Caki2 (cell line): ENCODE measurements at places on chromosomes 5 and 9.

GRCh38 chr9:107639426-107639825 is 149.9 kb upstream of the KLF4 start:
- DNase-seq = no peak

GRCh38 chr5:9042241-9042640 is 503.6 kb downstream of the SEMA5A start:
- no peak for DNase-seq

DNA sequence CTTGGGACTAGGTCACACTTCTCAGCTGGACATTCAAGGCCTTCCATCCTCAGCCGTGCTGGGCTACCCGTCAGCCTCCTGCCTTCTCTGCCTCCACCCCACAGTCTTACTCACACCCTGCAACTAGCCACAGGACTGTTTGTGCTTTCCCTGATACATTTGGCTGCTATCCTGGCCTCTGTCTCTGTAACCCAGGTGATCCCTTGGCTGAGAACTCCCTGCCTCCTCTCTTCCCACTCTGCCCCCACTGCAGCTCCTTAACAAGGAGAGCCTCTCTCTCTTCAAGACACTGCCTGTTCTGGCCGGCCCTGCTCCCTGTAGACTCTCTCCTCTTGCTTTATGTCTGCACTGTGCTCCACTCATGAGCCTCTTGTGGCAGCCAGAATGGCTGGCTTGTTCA is 120.6 kb downstream of the MSX2 start:
- DNase-seq = no peak

- DNase-seq = no peak
Observed at GRCh38 chr5:35672995-35673394, 55.3 kb downstream of the SPEF2 start.

DNA sequence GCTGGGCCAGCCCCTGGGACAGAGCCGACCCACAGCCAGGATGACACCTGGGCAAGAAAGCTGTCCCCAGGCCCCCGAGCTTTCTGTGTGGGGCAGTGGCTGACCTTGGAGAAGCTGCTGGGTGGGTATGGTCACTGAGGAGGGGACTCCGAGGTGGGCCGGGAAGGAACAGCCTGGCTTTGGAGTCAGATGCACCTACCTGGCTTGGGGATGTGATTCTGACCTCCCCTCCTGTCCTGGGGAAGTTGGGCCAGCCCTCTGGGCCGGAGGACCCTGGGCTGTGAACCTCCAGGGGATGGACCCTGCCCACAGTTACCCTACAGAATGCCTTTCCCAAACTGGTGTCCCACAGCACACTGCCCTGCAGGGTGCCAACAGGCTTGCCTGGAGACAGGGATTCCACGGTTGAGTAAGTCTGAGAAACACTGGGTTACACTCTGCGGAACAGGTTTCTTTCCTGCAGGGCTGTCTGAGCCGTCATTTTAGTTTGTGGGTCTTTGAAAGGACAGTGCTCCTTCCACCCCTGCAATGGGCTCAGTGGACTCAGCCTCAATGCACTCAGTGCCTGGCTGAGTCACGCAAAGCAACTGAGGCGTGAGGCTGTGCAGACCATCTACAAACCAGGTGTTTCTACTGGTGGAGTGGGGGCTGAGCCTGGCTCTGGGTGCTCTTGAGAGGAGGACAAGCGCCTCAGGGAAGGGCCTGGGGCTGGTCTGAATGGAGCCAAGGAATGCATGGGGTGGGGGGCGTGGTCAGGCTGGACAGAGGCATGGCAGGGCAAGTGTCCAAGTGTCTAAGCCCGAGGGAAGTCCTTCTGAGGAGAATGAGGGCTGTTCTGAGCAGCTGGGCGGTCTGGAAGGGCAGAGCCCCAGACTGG is 41.3 kb upstream of the PHYKPL start:
- DNase-seq = no peak

DNA sequence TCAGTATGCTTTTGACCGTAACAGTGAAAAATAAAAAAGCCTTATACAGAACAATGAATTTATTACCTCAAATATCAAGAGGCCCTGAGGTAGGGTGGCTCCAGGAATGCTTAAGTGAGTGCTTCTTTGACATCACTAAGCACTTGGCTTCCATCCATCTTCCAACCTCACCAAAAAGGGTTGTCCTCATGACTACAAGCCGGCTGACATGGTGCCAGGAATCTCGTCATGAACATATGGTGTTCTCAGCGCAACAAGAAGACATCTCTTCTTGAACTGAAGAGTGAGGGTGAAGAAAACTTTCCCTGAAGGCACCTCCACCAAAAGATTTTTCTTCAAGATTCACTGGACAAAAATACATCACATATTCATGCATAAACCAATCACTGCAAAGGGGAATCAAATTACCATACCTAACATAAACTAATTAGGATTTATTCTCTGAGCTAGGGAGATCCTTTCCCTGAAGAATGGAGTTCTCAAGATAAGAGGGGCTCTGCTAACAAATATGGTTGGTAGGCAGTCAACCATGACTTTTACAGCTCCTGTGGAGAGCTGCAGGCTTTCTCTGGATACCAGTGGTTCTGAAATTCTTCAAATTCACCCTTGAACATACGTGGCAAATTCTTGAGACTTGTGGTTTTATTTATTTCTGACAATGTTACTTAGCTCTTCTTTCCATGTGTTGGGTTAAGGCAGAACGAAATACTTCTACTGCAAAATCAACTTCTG is 49.5 kb downstream of the AGXT2 start:
- no peak for DNase-seq

GRCh38 chr5:116561658-116562057 is 13.0 kb downstream of the SEMA6A start:
- DNase-seq = no peak

GRCh38 chr5:158117467-158118160 is 258.7 kb upstream of the CLINT1 start:
- DNase-seq = no peak

DNA sequence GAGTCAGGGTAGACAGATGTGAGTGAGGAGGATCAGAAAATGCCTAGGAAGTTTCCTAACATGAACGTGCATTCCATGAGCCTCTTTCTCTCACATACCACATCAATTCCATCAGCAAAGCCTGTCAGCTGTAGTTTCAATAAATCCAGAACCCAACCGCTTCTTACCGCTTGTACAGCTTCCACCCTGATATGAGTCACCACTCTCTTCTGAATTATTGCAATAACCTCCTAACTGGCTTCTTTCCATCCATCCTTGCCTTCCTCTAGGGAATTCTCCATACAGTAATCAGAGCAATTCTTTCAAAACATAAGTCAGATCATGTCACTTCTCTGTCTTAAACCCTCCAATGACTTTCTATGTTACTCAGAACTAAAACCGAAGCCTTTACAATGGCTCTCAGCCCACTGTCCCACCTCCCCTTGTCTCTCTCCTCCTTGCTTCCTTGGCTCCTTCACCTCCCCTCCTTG is 8.1 kb upstream of the RAD23B start:
- DNase-seq = peak; percentile 38

DNA sequence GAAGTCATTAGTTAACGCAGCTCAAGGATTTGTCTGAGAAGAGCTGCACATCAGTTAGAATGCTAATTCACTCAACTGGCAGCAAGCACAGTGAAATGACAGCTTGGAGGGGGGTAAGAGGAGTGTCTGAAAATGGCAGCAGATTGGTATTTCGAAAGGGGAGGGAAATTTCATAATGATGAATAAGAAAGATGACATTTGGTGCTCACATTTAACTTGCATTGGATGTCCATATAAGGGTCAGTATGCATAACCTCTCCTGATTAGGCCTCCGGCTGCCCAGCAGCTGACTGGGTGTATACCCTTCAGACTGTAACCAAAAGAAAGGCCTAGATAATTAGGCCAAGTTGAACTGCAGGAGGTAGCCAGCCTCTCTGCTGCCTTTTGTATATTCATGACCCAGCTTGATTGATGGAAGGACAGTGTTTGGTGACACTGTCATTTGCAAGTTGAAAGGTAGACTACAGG is 131.0 kb downstream of the PBX3 start:
- no peak for DNase-seq

DNA sequence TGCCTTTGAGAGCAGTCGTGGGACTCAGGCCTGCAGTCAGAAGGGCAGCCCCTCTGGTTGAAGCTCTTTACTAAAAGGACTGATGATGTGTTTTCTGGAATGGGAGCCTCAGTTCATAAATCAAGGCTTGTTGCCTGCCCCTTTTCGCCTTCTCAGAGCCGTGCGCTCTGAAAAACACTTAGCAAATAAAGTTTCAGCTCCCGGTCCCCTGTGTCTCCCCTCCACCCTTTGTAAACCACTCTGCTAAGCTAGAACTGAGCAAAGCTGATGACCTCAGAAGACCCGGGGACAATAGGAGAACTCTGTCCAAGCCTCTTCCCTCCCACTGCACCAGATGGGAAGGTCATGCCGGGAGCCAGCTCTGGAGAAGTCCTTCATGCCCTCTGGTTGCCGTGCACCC is 39.3 kb upstream of the ADRA1B start:
- DNase-seq = no peak

DNA sequence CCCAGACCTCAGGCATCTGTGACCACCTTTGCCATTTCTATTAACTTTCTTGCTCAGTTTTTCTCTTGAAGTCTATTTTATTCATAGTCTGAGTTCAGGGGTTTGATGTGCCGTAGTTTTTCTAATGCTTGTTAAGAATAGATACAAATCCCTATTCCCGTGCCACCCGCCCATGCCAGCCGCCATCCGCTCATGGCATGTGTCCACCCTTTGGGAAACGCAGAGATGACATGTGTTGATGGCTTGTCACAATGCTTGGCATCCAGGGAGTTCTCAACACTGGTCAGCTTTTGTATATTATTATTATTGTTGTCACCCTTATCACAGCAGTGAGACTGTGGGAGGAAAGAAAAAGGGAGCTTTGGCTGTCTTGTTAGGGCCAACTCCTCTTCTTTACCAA is 17.3 kb upstream of the ANGPTL2 start:
- no peak for DNase-seq

DNA sequence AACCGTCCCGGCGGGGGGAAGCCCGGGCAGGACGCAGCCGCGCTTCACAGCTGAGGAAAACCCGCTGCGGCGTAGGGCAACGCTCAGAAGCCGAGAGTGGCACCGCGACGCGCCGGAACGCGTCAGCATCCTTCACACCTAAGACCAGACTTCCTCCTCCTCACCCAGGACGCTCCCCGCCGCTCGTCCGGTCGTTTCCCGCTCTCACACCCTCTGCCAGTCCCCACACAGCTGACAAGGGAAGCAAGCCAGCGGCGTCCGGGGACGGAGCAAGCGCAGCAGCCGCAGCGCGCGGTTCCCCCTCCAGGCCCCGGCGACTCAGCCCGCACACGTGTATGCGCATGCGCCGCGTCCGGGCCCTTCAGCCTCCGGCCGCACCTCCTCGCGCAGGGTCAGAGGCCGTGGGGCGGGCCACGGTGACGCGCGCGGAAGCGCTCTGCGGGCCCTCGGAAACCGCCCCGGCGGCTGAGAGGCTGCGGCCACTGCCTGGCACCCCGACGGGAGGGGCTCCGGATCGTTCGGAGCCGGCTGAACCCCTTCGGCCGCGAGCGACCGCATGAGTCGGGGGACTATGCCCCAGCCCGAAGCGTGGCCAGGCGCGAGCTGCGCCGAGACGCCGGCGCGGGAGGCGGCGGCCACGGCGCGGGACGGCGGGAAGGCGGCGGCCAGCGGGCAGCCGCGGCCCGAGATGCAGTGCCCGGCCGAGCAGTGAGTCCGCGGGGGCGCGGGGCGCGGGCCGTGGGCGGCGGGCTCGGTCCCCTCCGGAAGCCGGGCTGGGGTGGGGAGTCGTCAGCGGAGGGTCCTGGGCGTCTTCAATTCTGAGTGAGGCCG is at the start of gene OTULIN:
Gene OTULIN (plus strand): TSS at position 449 of the 831 bp plus-strand sequence. CDS start 108 bp downstream, at position 557.
- DNase-seq = peak; percentile 92

DNA sequence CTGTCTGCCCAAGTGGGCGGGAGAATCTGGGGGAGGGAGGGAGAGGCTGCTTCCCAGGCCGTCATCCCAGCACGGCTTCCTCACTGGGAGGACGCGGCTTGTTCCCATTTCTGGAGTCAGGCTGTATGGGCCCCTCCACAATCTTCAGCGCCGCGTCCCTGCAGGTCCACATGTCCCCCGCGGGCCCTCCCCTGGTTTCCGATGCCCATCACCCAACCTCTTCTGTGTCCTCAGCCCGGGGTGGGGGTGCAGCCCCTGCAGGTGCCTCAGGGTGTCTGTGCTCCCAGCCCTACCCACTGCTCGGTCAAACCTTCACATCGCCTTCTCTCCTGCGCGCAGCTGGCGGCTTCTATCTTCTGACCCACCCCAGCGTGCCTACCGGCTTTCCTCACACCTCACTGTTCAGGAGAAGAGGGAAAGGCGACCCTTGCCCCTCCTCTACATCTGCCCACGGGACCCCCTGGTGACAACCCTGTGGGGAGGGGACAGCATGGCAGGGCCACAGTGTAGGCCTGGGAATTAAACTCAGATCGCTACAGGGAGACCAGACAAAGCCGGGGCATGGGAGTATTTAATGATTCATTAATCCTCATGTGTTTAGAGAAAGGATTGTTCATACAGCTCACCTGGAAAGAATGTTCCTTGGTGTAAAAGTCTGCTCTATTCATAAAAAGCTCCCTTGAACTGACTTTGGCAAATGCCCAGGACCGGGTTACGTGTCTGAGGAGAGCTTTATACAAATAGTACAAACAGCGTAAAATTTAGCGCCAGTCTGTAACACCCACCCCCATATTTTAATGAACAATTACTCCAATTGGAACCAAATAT is 145.1 kb downstream of the IRX1 start:
- DNase-seq = peak; percentile 63

DNA sequence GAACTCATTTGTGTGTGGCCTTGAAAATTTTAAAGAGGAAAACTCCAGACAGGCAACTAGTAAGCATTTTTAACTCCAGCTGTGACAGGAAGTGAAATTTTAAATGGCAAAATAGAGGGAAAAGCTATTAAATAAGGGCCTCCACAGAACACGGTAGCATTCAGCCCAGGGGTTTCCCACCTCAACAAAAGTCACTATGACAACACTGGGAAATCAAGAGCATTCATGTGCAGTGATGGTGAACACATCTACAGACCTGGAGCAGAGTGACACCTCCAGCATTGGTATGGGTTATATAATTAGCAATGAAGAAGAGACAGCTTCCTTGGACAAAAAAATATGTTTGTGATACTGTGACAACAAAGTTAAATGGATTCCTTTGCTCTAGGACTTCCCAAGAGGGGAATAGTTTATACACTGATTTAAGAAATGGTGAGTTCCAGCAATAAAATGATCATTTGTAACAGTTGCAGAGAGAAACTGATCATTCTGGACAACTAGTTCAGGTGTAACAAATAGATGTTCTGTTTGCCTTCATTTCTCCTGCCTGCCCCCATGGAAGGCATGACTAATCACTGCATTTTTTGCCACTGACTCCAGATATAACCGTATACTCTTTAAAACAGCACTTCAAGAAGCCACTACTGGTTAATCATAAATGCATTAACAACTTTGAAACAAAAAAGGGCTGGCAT is 93.3 kb upstream of the SLC44A1 start:
- peak; percentile 90 for DNase-seq

GRCh38 chr9:122526602-122527001 is 491 bp downstream of the OR1N1 start:
- DNase-seq = no peak

- no peak for DNase-seq
Observed at GRCh38 chr9:2298217-2298616, 283.1 kb downstream of the SMARCA2 start.

- DNase-seq = no peak
Observed at GRCh38 chr5:21823588-21823987, 1029.6 kb downstream of the CDH12 start.

GRCh38 chr9:19788614-19789271 is at the start of gene SLC24A2:
Gene SLC24A2, minus strand, starts transcription at chr9:19789037.
- no peak for DNase-seq
